ENCODE measurements at places on chromosomes 4 and X.

DNA sequence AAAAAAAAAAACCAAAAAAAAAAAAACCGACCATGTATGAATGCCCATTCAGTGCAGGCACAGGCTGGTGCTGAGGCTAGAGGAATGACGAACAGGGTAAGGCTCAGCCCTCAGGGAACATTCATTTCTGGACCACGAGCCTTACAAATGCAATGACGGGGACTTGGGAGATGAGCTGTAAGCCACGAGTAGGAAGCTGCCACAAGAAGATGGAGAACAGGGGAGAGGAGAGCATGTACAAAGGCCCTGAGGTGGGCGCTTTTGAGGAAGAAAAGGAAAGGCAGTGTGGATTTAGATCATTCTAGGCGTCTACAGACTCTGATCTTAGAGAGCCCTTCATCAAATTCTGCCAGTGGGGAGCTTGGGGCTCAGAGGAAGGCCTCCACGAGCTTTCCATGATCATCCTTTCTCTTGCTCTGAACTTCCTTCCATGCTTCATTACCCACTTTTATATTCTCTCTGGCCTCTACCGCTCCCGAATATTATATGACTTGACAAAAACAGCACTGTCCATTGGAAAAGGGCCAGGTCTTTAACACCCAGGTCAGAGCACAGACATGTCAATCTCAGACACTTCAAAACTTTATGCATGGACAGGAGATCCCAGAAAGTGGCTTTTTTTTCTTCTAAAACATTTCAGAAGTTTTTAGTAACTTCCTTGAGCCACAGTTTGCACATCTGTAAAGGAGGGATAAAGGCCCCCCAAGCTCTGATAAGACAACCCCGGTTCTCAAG lies 3.3 kb upstream of the ZNF518B start:
- DNase-seq: no peak

DNA sequence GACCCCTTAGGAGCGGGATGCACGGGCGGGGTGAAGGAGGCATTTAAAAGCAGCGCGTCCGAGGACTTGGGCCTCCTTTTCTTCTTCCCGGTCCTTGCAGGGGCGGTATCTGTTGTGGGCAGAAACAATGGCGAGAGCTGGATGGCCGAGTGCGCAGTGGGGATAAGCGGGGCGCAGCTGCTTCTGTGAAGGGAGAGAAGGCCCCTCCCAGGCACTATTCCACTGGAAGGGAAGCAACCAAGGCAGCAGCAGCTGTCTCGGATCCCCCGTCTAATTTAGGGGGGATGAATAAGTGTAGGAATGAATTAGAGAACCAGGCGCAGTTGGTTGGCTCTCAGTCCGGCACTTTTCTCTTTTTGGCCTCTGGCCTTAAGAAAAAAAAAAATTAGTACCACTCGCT lies 995 bp downstream of the SMARCA5 start:
- no peak for DNase-seq

DNA sequence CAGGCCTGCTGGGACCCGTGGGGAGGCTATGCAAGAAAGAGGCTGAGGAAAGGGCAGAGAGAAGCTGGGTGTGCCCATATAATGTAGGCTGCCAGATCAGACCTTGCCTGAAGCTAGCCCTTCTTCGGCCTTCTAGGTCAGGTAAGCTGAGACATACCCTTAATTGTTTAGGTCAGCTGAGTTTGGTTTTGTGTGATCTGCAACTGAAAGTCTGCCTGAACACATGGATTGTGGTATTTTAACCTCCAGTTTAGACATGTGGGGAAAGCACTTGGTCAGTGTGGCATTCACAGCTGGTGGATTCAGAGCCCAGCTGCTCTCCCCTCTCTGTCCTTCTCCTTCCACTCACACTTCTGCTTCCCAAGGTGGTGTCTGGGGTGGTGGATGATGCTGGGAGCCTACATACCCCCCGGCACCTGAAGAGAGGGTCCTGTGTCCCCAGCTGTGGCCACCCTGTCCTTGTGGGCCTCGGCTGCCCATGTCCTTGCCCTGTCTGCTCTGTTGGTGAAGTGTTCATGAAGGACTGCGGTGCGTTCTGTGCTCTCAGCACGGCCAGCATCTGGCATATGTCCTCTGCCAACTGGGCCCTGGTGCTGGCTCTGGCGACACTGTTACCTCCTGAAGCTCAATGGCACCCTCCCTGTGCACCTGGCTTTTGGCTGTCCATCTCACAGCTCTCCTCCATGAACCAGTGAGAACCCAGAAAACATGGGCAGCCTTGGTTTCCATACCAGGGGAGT lies 82.1 kb downstream of the NAT8L start:
- no peak for DNase-seq

DNA sequence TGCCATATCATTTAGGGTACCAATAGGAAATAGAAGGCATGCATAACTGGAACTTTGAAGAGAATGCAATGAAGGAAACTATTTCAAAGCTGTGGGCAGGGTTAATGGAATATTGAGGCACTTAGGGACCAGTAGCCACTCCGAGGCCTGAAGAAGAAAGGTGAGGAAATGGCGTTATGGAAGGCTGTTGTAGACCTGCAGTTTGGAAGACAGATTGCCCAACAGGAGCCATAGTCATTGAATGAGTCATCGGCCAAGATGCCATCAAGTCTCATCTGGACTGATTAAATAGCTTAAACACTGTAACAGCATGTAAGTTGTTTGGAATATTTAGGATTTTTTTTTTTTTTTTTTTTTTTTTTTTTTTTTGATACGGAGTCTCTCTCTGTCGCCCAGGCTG lies 11.6 kb downstream of the CXCL13 start:
- no peak for DNase-seq

- DNase-seq: no peak
Measured at GRCh38 chr4:119671205-119671604, 42.6 kb upstream of the PDE5A start.

- DNase-seq: no peak
Measured at GRCh38 chrX:137031517-137032340, 2.1 kb downstream of the GPR101 start.

DNA sequence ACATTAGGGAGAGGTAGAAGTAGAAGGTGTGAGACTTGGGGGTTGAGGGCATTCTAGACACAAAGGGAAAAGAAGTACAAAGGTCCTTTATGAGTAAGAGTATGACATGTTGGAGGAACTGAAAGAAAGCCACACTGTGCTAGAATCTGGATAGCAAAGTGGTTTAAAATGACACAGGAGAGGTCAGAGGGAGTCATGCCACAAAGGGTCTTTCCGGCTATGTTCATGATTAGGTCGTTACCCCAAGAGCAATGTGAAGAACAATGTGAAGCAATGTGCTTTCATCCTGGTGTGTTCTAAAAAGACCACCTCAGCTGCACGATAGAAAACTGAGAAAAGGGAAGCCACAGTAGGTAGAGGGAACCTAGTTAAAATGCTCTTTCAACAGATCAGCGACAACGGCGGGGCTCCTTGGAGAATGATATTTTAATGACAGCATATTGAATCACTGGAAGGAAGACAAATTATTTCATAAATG lies 29.2 kb downstream of the SMIM14 start:
- no peak for DNase-seq

DNA sequence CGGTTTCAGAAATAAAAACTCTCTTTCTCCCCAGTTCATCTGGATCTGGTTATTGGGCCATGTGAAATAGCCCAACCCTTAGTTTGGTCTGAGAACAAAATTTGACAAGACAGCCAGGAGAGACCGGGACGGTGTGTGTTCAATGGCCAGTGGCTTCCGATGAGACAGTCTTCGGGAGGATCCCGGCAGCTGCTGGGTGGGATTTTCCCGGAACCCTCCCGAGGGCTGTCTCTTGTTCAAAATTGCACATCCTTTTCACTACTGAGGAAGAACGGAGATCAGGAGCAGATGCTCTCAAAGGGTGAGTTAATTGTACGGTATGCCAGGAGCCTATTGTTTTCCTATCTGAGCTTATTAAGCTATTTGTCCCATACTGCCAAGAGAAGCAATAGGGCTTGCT lies 166.5 kb downstream of the PRR32 start:
- DNase-seq: no peak

DNA sequence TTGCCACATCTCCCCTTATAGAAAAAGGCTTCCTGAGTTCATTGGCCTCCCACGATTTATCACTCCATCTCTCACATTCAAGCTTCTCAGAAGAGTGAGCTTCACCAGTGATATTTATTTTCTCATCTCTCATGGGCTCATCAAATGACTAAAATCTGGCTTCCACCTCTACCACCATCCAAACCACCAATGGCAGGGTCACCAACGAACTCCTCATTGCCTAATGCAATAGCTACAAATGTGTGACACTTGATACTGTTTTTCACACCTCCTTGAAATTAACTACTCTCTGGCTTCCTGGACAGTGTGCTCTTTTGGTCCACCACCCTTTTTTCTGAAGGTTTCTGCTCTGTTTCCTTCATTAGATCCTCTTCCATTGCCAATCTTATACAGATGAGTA lies 129.0 kb downstream of the SH2D1A start:
- DNase-seq: no peak

DNA sequence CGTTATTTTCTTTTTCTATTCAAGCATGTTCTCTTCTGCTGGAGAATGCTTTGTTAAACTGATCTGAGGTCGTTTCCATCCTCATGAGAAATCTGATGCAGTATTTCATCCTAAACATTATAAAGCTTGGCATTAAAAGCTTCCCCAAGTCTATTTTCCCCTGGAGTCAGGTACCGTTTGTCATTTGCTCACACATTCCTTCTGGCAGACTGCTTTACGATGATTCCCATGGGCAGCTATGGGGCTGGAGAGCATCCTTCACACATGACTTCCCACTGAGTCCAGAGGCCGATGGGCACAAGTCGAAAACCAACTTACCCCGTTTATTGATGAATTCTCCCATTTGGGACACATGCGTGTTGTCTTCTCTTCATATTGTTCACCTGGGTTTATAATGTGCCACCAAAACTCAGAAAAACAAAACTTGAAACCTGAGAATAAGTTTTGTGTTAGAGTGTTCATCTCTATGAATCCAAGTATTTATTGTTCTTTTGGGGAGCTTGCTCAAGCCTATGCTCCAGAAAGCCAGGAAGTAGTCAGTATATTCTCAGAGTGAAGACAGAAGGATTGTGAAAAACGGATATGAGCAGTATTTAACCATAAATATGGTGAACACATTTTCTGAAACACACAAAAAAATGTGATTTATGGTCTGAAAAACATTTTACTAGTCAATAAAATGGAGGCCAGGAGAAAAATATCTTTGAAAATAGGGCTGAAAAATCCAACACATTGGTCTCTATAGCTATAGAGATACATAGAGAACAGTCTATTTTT lies 298.8 kb upstream of the NOCT start:
- no peak for DNase-seq

GRCh38 chr4:101244349-101244748 lies 103.0 kb downstream of the PPP3CA start:
- no peak for DNase-seq

- no peak for DNase-seq
Measured at GRCh38 chr4:14792702-14793227, 209.5 kb upstream of the CPEB2 start.

- DNase-seq: no peak
Measured at GRCh38 chr4:115187136-115187535, 73.7 kb upstream of the NDST4 start.

DNA sequence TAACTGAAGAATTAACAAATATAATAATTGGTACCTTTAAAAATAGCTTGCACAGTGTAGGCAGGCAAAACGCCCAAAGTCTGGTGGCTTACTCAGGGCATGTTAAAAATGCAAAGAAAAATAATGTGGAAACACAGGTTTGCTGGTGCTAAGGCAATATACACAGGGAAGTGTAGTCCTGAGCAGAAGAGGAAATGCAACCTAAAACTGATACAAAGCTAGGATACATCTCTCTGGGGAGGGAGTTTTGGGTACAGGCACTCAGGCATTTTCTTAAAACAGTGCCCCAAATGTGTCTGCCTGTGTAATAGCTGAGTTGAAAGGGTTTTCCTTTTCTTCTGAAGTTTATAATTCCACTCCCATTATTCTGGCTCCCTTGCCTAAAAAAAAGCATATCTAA lies 47.4 kb downstream of the TMPRSS11E start:
- DNase-seq: no peak

DNA sequence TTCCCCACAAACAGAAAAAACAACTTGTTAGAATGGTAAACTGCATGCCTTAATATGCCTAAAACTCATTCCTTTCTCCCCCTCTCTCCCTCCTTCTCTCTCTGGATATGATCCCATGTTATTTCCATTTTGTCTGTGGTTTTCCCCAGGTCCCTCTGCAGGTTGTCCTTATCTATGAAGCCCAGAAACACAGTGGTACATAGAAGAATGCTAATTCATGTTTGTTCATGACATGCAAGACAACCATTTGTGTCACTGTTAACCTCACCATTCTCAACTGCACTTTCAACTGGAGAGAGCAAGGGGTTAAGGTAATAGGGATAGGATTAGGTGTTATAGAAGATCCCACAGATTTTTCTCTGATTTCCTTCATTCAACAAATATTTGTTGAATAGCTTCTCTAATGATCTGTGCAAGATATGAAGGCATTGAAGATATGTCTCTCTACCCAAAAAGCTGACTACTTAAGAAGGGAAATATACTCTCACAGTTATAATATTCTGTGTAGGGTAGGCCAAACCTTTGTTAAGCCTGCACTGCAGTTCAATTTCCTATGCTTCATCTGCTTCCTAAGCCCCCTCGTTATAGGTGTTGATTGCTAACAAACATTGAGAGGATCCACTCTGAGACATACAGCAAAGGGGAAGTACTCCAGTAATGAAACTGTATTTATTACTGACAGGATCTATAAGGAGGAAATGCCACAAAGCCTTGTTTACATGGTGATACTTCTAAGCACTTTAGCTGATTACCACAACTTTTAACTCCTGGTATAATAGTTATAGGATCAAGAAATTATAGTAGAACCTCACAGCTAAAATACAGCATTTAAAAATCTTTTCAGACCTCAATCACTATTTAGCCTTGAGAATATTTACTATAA lies 96.1 kb downstream of the FRYL start:
- DNase-seq: no peak

DNA sequence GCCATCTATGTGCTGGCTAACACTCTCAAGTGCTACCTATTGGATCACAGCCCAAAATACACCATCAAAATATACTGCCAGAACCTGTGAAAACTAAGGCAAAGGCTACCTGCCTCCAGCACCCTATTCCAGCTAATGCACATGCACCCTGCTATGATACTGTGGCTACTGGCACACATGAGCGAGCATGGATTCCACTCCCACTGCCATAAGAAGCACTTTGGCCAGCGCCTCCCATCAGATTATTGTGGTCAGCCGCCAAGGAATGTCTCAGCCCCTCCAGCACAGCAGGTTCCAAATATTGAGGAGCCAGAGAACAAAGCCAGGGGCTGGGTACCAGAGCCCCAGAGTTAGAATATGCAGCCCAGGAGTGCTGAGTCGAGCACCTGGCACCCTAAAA lies 32.5 kb upstream of the TMPRSS11F start:
- DNase-seq: no peak

GRCh38 chr4:7826909-7827306 lies 112.8 kb downstream of the AFAP1 start:
- no peak for DNase-seq

- DNase-seq: no peak
Measured at GRCh38 chrX:119880076-119880475, 8.4 kb downstream of the NDUFA1 start.

DNA sequence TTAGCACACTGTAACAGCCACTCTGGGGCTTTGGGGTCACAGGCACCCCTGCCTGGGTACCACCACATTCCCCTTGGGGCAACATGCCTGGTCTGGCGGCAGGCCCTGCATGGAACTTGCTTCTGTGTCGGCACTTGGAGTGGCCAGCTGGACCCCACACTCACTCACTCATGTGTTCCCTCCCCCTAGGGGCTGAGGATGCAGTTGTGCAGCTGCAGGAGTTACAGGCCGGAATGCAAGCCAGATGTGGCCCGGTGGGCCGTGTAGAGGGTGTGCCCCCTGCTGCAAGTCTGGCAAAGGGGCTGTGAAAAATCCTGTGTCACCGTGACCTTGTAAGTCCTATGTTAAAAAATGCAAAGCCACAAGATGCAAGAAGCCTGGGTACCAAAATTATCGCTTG lies 34.2 kb downstream of the ATXN3L start:
- no peak for DNase-seq
